K562 (cell line): ENCODE measurements at places on chromosomes 12 and 14. TPM values are rescaled to one million over a fixed set of nuclear protein-coding genes. Genes with fewer than 3 reads are reported as not detected.

The FGF23 gene
- total RNA-seq: not detected in 2 replicates

DNA sequence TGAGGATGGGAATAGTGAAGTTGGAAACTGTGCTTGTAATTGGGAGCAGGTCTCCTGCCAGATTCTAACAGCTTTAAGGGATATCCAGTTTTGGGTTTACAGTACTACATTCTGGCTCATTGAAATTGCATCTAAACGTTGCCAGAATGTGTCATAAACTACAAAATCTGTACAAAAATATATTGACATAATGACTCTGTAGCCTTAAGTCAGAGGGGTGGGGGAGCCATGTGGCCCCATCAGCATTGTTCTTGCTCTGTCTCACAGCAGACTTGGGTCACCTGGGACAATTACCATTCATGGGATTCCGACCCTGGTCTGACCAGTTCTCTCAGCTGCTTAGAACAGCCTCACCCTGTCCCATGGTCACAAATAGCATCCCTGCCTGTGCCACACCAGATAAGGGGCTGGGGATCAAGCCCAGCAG is 43.3 kb upstream of the MED13L start:
- no peaks in the 10 kb centered on the region for H3K27me3 ChIP-seq
- DNase-seq: no peak
- H3K4me1 ChIP-seq: no peaks in the 10 kb centered on the region
- H3K27ac ChIP-seq: no peak overlapping the region

GRCh38 chr12:50221228-50222008 is 54.2 kb upstream of the CERS5 start:
- H3K27me3 ChIP-seq: no peaks in the 10 kb centered on the region
- DNase-seq: no peak
- peaks cover 5% of the 10 kb centered on the region; the same call in 1 of the 3 replicates for H3K36me3 ChIP-seq

- H3K36me3 ChIP-seq: no peaks in the 10 kb centered on the region
- no peak for DNase-seq
- H3K27me3 ChIP-seq: no peaks in the 10 kb centered on the region
- H3K4me3 ChIP-seq: no peak overlapping the region
Measured at GRCh38 chr14:70881549-70882177, 25.6 kb upstream of the PCNX1 start.

DNA sequence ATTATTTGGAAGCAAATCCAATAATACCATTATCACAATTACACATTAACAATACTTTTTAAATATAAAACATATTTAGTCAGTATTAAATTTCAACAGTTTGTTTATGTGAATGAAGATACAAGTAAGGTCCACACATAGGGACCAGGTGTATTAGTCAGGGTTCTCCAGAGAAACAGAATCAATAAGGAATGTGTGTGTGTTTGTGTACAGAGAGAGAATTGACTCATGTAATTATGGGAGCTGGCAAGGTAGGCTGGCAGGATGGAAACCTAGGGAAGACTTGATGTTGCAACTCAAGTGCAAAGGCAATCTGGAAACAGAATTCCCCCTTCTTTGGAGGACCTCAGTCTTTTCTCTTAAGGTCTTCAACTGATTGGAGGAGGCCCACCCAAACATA is 123.2 kb upstream of the OTX2 start:
- H3K4me3 ChIP-seq: no peak overlapping the region
- H3K36me3 ChIP-seq: no peaks in the 10 kb centered on the region
- DNase-seq: no peak
- no peak overlapping the region for H3K27ac ChIP-seq

The PPFIA2 gene
- total RNA-seq: not detected in 2 replicates

The SLC38A4 gene
- 0.09 and 0.16 TPM in 2 replicates for total RNA-seq

DNA sequence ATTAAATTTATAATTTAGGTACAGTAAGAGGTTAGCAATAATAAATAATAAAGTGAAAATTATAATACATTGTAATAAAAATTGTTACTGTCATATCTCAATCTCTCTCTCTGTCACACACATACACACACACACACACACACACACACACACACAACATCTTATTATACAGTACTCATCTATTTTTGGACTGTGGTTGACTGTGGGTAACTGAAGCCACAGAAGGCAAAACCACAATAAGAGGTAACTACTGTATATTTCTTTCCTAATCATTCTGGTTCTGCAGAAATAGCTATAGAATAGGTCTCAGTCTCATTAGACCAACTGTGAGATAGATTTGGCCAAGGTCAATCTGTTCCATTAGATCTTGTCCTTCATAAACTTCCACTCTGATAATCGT is 33.1 kb upstream of the PTPRO start:
- H3K4me3 ChIP-seq: no peak overlapping the region
- no peak overlapping the region for H3K27ac ChIP-seq
- no peaks in the 10 kb centered on the region for H3K36me3 ChIP-seq
- no peaks in the 10 kb centered on the region for H3K27me3 ChIP-seq
- H3K4me1 ChIP-seq: no peaks in the 10 kb centered on the region

DNA sequence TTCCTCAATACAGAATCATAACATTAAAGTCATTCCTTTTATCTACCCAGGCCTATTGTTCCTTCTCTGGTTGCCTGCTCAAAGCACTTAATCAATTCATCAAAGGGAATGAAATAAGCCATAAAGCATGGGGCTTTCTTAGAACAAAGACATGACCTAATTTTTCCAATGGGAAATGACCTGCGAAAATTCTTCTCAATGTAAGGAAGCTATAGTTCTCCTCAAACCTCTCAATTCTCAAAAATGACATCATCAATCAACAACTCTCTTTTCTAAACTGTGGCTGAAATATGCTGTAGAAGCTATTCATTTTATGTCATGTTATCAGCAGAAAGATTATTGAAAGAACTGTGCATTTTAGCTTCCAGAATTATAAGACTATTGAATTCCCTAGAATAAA is 116.0 kb upstream of the PTPRR start:
- no peak overlapping the region for H3K4me3 ChIP-seq
- no peaks in the 10 kb centered on the region for H3K4me1 ChIP-seq
- no peaks in the 10 kb centered on the region for H3K27me3 ChIP-seq
- no peak overlapping the region for H3K27ac ChIP-seq

GRCh38 chr12:25789541-25789944 is 168.9 kb upstream of the RASSF8 start:
- no peak for DNase-seq
- no peak overlapping the region for H3K27ac ChIP-seq
- H3K4me3 ChIP-seq: no peak overlapping the region

The TAMALIN gene
- 1.3 and 1.5 TPM in 2 replicates for total RNA-seq

The DCN gene
- 2.3 and 2.4 TPM in 2 replicates for total RNA-seq

GRCh38 chr12:21339921-21340320 is 5.2 kb upstream of the SLCO1A2 start:
- H3K27me3 ChIP-seq: no peaks in the 10 kb centered on the region
- H3K4me1 ChIP-seq: no peaks in the 10 kb centered on the region; the same call in 2 of the 3 replicates
- no peak for DNase-seq
- H3K36me3 ChIP-seq: no peaks in the 10 kb centered on the region

GRCh38 chr12:42857106-42857505 is 267.6 kb upstream of the PRICKLE1 start:
- H3K36me3 ChIP-seq: no peaks in the 10 kb centered on the region
- H3K27me3 ChIP-seq: no peaks in the 10 kb centered on the region
- H3K4me3 ChIP-seq: no peak overlapping the region
- no peak overlapping the region for H3K27ac ChIP-seq
